Right hindlimb (tissue), 1 donor: ENCODE measurements at places on chromosomes 6 and 20.

- DNase-seq: no peak
Observed at GRCh38 chr6:88866856-88867255, 96.6 kb downstream of the RNGTT start.

- DNase-seq: no peak
Observed at GRCh38 chr6:128478230-128479047, 42.0 kb downstream of the PTPRK start.

DNA sequence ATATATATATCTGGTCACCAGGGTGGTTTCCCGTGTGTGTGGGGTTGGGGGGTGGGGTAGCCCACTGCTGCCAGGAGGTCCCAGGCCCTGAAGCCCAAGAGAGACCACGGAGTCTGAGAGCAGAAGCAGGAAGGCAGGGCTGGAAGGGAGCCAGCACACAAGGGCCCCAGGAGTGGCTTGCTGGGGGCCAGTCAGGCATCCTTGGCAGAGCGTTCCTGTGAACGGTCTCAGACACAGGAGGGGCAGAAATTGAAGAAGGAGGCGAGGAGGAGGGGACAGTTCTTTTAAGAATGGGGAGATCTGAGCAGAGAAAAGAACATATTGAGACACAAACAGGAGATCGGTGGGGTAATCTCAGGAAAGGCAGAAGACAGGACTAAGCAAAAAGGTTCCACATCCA is 1.9 kb upstream of the EBF4 start:
- DNase-seq: no peak

- no peak for DNase-seq
Observed at GRCh38 chr6:94215552-94215951, 796.2 kb upstream of the EPHA7 start.

- no peak for DNase-seq
Observed at GRCh38 chr6:147304016-147304415, 99.8 kb downstream of the STXBP5 start.
